T-cell (primary cell): ENCODE measurements at places on chromosomes 11 and 22.

- DNase-seq = no peak
These were observed 1.4 kb upstream of the NXF1 start for GRCh38 chr11:62806611-62807121.

DNA sequence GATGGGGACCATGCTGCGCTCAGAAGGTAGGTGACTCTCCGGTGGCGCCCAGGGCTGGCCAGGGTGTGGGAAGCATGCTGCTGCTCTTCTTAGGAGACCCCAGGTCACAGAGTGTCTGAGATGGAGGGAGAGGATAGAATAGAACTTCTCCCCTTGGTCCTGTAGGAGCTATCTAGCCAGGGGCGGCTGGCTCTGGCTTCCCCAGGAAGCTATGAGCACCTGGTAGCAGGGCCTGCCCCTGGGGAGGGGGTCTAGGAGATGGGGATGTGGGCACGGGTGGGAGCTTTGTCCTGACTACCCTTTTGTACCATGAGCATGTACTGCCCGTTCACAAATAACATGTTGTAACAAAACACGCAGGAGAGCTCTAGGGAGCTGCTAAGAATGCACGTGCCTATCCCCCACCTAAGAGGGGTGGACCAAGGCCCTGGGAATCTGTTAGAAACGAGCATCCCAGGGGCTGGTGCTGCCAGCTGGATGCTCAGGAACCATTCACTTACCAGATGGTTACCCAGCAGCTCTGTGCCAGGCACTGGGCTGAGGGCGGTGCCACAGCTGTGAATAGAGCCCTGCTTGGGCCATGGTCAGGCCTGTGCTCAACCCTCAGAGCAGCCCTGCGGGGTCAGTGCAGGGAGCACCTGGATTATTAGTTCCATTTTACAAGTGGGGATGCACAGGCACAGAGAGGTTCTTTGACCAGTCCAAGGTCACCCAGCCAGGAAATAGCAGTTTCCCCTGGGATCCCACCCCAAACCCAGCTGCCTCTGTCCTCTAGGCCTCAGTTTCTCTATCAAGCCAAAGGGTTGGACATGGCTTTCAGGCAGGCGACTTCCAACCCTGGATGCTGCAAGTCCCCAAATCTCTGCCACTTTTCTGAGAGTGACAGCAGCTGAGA is 2.2 kb downstream of the SLC39A13 start:
- no peak for DNase-seq

DNA sequence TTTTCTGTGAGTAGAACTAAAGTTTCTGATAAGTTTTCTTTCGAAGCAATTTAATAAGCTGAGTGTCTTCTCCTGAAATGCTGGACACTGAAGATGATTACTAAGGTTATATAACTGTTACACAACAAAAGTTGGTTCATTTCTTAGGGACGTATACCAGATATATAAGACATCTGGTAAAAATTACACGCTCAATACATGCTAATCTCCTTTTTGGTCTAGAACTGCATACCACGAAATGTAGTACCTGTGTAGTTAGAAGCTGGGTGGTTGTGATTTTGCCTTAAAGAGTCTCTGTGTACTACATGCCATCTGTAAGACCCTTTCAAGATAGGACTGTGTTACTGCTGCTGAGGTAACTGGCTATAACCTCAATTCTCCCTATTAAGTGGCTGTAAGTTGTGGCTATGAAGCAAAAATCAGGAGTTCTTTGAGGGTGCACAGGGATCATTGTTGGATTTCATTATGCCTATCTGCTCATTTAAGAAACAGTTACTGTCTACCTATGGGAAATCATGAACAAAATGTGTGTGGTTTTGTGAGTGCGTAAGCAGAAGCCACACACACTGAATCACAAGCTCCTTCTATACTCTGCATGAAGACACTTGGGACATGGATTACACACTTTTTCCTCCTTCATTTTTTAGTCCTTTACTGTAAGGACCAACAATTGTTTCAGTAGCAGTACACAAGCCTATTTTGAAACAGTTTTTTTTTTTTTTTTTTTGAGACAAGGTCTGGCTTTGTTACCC is 195.9 kb downstream of the SWAP70 start:
- DNase-seq = no peak

DNA sequence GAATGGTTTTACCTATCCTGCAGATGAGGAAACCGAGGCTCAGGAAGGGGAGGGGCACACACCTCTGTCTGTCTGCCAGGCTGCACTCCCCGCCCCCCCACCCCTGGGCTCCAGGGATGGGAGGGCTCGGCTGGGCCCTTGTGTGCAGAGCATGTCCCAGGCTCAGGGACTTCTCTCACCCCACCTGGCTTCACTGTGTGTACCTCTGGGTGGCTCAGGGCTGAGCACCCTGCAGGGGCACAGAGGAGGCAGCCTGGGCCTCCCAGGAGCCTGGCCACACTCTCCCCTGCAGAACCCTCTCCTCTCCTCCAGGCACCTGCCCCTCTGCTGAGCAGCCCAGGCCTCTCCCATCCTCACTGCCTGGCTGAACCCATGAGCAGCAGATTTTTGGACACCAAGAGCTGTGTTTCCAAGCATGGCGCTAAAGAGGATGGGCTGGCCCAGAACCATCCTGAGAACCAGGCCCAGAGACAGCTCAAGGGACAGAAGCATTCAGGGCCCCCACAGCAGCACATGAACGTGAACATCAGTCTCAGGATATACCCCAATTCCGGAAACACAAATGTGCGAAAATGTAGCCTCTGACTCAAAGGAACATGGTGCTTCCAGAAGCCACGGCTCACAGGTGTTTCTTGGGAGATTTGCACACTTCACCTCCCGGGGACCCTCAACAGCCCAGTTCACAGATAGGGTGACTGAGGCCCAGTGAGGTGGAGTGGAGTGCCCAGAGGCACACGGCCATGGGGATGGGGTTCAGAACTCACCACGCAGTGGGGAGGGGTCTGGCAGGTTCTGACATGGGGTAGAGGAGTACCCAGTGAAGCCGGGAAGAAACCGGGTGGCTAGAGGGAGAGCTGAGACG is 10.5 kb downstream of the EMID1 start:
- no peak for DNase-seq

- no peak for DNase-seq
These were observed 102.8 kb upstream of the NCAM1 start for GRCh38 chr11:112858289-112859023.

DNA sequence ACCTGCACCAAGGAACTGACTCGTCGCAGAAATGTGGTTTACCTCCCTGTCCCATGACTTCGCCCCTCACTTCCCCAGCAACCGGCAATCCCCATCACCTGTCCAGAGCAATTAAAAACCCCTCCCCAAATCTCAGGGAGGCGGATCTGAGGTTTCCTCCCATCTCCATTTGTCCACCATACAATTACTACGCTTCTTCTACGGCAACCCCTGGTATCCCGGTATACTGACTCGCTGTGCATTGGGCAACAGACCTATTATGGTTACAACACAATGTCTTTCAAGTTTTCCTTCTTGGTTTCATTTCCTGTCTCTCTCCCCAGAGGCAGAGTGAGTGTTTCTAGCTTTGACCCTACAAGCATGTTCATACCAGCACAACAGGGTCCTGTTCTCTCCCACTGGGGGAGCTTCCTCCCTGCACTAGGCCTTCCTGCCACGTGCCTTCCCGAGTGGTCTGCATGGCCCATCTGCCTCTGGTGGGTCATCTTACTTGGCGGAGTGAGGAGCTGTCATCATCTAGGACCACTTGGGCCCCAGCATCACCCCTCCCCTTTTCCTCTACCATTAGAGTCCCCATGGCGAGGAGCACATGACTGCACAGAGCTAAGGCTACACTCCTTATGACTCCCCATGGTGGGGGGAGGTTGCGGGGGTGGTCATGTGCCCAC is 30.3 kb upstream of the NAP1L4 start:
- DNase-seq = no peak

- DNase-seq = no peak
These were observed 559.6 kb upstream of the CCDC90B start for GRCh38 chr11:83845797-83846196.

- DNase-seq = no peak
These were observed 152.6 kb upstream of the LUZP2 start for GRCh38 chr11:24344222-24344621.

DNA sequence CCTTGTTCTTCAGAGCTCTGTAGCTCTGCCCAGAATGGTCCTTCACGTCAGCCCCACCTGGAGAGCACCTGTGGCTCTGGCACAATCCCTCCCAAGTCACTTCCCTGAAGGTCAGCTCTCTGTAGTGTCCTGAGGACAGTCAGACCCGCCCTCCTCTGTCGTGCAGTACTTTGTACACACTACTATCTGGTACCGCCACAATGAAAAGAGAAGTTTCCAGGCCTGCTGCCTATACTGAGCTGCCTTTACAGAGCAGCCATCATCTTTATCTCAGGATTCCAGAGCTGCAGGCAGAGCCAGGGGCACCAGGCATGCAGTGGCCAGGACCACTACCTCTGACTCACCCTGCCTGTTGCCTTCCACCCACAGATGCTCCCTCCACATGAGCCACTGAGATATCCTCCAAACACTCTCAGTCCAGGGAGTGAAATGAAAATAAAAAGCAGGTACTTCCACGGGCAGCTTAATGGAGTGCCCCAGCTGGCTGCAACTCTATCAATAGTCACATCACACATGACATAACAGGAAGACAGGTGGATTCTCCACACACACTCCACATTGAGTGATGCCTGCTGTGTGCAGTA is 7.3 kb downstream of the PACSIN2 start:
- DNase-seq = no peak

GRCh38 chr11:3375552-3375951 is 3.4 kb downstream of the ZNF195 start:
- DNase-seq = no peak

- DNase-seq = no peak
These were observed 72.5 kb upstream of the ZBED5 start for GRCh38 chr11:10930224-10930971.

- no peak for DNase-seq
These were observed 1.8 kb downstream of the SLC16A8 start for GRCh38 chr22:38081941-38082828.

DNA sequence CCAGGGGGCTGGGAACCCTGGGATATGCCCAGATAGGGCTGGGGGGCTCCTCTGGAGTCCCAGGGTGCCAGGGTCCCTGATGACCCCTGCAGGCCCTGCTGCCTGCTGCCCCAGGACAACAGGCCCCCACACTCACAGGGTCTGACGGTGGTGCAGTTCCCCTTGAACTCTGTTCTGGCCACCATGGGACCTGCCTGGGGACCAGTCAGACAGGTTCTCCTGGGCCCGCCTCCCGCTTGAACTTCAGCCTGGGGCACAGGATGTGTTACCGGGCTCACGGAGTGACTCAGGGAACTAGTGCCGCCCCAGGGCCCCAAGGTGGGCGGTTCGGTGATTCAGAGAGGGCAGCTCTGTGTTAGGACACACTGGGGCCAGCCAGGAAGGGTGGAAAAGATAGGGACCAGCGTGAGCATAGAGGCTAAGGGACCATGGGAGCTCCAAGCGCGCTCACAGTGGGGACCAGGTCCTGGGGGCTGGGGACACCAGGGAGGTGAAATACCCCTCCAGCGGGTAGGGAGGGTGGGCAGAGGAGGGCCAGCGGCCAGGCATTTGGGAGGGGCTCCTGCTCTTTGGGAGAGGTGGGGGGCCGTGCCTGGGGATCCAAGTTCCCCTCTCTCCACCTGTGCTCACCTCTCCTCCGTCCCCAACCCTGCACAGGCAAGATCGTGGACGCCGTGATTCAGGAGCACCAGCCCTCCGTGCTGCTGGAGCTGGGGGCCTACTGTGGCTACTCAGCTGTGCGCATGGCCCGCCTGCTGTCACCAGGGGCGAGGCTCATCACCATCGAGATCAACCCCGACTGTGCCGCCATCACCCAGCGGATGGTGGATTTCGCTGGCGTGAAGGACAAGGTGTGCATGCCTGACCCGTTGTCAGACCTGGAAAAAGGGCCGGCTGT is 21.5 kb upstream of the TXNRD2 start:
- DNase-seq = no peak

- DNase-seq = no peak
These were observed 67.9 kb upstream of the SLC35C1 start for GRCh38 chr11:45737056-45737455.

GRCh38 chr11:92455210-92455790 is 230.7 kb downstream of the FAT3 start:
- no peak for DNase-seq

- DNase-seq = no peak
These were observed 38.0 kb downstream of the WNT7B start for GRCh38 chr22:45938913-45939312.

DNA sequence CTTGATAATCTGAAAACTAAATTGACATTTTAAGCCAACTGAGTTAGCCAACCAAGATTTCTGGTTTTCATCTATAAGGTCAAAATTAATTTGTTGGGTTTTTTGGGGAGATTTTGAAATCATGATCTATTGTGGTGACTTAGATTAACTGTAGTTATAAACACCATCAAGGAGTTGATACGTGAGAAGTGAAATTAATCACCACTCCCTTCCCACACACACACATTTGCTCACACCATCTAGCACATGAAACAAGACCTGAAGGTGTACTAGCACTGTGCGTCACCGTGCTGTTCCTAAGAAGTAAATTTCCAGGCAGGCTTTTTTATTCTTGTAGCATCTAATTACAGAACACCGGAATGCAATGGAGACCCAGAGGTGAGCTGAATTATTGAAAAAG is 2.1 kb downstream of the OR5B21 start:
- DNase-seq = no peak

- DNase-seq = no peak
These were observed 1.2 kb downstream of the KLHL35 start for GRCh38 chr11:75431533-75432525.
